BJ (cell line): ENCODE measurements at places on chromosomes 7 and 10. TPM values are rescaled to one million over a fixed set of nuclear protein-coding genes. Genes with fewer than 3 reads are reported as not detected.

FRMPD2 gene
- not detected in 2 replicates for polyA plus RNA-seq

MACROH2A2 gene
- polyA plus RNA-seq, result 2.7 TPM in 2 replicates

TDRD1 gene
- 0.01 TPM in 1 of 2 replicates, not detected in the other for polyA plus RNA-seq

CRTAC1 gene
- polyA plus RNA-seq, result not detected in 2 replicates

KCNH2 gene
- polyA plus RNA-seq, result 0.02 and 0.06 TPM in 2 replicates

SEM1 gene
- 15.7 and 77.1 TPM in 2 replicates for polyA plus RNA-seq

SLC29A4 gene
- 1.9 and 3.4 TPM in 2 replicates for polyA plus RNA-seq

DNA sequence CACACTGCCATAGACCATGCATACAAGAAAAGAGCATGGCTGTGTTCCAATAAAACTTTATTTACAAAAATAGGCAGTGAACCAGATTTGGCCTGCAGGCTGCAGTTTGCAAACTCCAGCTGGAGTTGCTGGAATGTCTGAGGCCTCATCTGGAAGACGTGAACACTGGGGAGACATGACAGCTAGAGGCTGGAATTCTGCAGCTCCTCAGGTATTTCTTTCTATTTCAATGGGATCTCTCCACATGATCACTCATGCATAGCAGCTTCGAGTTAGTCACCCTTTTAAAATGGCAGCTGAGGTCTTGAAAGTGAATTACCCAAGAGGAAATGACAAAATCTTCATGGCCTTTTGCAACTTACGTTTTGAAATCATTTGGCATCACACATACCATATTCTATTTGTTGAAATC is 52.6 kb upstream of the BET1 start:
- peak; percentile 62 for DNase-seq

DNA sequence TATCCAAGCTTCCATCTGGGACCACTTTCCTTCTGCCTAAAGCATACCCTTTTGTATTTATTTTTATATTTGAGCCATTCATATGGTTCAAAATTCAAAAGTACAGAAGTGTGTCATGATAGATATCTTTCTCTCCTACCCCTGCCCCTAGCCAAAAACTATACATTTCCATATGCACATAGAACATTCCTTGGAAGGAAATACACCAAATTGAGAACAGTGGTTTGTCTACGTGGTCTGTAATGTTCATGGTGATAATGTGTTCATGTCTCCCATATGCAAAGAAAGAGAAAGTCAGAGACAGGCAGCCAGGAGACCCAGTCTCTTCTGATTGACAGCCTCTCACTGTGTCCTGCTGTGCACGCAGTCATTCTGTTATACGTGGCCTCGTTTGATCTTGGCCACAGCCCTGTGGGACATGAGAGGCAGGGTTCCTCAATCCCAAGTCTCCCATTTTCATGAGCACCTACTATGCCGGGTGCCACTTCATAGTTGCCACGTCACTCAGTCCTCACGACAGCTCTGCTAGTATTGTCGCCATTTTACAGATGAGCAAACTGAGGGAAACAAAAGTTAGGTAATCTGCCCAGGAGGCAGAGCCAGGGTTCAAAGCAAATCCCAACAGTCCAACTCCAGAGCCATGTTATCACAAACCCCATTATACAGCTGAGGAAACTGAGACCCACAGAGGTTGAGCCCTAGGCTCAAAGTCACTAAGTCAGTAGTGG is 8.0 kb upstream of the CDH23 start:
- no peak for DNase-seq

DNA sequence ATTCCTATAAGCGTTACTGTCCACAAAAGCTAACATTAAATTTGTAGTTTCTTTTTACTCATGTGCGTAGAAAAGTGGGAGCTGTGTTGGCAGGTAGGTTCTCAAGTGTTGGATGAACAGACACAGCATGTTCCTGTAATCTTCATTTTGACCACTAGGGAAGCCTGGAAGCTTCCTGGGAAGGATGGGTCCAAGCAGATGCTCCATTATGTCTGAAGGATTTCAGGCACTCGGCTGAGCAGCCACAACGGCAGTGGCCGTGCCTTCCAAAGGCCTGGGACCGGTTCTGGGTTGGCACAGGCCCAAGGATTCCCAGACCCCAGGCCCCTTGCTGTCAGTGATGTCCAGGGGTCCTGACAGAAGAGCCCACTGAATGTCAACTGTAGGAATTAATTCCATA is 386.3 kb downstream of the TNS3 start:
- no peak for DNase-seq

DNA sequence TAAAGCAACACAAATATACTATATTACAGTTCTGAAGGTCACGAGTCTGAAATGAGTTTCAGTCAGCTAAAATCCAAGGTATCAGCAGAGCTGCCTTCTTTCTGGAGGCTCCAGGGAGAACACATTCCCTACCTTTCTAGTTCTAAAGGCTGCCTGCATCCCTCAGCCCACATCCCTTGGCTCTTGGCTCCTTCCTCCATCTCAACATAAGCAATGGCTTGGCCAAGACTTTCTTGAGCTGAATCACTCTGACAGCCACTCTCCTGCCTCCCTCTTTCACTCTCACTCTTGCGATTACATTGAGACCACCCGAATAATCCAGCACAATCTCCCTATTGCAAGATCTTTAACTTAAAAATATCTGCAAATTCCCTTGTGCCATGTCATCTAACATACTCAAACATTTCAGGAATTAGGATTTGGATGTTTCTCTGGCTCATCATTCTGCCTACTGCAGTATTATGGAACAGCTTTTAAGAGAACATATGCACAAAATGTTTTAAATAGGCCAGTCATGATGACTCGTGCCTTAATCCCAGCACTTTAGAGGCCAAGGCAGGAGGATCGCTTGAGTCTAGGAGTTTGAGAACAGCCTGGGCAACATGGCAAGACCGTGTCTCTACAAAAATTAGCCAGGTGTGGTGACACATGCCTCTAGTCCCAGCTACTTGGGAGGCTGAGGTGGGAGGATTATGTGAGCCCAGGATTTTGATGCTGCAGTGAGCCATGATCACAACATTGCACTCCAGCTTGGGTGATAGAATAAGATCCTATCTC is 144.2 kb upstream of the VSTM2A start:
- no peak for DNase-seq

- DNase-seq, result no peak
These were observed 10.1 kb downstream of the SLC39A12 start for GRCh38 chr10:17961551-17962422.

GRCh38 chr7:39306016-39306570 is 260.1 kb upstream of the YAE1 start:
- peak; percentile 54 for DNase-seq

DNA sequence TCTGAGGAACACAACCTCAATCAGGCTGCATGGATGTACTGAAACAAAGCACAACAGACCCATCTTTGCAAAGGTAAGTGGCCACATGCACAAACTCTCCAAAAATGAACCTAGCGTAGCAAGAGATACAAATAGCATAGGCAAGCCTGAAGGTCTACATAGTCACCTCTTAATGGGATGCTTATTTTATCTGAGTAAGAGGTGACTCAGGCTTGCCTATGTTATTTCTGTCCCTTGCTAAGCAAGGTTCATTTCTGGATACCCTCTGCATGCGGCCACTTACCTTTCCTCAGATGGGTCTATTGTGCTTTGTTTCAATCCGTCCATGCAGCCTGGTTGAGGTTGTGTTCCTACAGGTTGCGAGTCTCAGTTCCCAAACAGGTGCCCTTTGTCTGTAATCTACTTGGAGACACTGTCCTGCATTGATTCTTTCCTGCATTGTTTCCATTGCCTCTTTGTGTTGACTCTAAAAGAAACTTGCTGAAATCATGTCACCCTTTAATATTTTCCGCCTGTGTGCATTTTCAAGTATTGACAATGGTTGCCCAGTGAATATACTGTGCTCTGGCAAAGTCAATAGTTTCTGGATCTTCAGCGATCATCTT is 291.8 kb upstream of the LYZL1 start:
- DNase-seq, result no peak

DNA sequence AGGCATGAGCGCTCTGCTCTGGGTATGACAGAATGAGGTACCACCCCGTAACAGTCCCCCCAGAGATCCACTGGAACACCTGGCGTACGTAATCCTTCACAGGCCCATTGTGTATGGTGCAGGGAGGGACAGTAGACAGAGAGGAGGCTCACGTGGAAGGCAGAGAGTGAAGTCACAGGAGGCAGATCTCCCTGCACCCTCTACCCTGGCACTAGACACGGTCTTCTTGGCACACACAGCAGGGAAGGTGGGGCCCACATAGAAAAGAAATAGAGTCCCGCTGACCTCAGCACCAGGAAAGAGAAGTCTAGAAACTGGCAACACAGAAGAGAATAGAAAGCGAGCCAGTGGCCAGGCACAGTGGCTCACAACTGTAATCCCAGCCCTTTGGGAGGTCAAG is 51.9 kb downstream of the SLC29A4 start:
- DNase-seq, result no peak

DNA sequence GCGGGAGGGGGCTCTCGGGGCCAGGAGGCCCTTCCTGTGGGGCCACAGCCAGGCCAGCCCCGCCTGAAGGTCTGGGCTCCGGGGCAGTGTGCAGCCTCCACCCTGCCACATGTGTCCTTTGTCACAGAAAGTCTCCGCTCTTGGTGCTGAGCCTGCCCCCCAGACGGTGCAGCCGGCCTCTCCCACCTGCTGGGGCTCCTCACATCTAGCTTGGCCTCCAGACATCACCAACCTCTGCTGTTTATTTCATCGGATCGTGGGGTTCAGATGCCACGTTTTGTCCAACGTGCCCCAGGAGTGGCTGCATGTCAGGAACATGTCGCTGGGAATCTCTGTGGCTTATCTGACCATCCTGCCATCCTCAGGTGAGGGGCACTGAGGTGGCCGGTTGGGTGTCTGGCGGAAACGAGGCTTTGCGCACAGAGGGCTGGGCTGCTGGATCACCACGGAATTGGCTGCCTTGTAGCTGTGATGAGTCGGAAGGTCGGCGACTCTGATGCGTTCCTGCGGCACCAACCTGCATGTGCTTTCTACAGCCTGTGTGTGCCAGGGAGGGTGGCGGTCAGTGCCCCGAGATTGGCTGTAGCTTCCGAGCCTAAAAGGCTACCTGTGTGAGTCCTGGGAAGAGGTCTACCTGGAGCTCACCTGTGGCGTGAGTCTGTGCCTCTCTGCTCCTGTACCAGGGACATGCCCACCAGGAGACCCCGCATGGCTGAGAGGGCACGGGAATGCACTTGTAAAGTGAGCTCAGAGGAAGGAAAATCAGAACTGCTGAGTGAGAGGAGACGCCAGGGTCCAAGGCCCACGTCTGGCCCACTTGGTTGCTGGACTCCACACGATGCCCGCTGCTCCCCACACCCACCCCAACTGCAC is 316.4 kb downstream of the DNAJB6 start:
- DNase-seq, result no peak

- DNase-seq, result no peak
These were observed 87.1 kb downstream of the ADAM22 start for GRCh38 chr7:88020953-88021665.

DNA sequence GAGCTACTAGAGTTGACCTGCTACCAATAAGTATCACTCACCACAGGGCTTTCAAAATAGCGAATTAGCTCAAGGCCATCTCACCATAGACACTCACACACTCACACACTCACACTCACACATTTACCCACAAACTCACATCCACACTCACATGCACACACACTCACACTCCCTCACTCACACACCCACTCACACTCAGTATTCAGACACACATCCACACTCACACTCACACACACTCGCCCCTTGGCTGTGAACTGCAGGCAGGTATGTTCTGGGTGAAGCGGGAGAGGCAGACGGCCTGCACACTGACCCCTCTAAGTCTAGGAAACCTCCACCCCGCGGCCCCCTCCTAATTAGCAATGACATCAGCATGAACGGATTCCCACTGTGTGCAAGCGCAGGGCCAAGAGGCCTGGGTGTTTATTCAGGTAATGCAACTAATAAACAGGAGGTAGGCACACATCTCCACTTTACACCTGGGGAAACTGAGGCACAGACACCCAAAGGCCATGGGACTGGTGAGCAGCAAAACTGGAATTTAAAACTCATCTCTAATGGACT is 94.6 kb downstream of the ADARB2 start:
- DNase-seq, result no peak

- DNase-seq, result no peak
These were observed 1.4 kb downstream of the ZNF107 start for GRCh38 chr7:64667311-64667710.

DNA sequence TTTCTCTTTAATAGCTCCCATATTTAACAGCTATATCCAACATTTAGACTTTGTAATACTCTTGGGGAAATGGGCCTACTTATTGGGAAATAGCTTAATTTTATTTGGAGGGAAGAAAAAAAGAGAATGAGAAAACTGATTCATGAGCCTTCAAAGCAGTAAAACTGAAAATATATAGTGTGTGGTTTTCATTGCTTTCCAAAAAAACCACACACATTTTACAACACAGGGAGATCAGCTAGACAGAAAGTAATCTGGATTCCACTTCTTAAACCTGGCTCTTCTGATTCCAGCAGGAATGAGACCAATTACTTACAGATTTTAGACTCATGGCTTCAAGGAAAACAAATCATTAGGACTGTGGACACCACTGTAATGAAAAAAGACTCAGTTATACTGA is 48.7 kb downstream of the CH25H start:
- DNase-seq, result peak; percentile 99

DNA sequence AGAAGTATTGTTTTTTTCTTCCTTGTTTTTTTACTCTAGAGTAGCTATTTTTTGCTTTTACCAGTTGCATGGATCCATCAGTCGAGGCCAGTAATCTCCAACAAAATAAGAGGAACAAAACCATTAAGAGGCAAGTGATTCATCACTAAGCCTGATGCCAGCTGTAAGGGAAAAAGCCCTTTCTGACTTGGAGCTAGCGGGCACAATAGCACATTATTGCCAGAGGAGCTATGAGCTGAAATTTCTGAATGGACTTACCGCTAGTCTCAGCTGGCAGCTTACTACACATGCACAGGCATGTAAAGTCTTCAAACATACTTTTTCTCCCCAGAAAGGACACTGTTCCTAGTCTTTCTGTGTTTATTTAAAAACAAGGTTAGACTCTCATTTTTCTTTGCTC is 41.6 kb upstream of the PTPRZ1 start:
- DNase-seq, result no peak

DNA sequence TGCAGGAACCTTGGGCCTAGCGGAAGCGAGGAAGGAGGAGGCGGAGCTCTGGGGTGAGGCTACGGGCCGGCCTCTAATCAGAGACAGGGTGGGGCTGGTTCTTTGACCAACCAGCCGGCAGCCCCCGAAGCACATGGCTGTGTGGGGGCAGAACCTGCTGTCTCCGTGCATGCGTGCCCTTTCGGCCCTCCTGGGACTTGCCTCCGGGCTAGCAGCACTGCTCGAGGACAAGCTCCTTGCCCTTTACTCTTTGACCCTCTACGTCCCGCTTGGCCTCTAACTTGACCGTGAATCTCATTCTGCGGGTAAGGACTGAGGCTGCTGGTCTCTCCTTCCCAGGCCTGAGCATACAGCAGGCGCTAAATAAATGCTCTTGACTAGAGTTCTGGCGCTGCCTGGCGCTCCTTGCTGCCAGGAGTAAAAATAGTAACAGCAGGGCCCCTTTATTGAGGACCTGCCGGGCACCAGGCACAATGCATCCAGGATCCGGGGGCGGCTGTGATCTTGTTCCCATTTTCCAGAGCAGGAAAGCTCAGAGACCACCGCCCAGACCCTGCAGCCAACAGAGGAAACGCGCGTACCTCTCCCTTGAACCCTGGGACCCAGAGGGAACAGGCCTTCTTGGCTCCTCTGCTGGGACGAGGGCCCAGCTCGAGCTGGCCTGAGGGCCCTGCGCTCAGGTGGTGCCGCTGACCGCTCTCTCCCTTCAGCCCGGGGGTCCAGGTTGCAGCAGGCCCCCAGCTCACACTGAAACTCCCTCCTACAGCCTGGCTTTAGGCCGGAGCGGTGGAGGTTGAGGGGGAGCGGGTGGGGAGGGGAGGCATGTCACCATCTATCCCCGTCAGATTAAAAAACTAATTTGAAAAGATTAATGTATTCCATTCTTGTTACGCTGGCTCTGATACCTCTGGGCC is 2.7 kb upstream of the COMTD1 start:
- no peak for DNase-seq
